ENCODE measurements at places on chromosomes 3 and 15. TPM values are rescaled to one million over a fixed set of nuclear protein-coding genes. Genes with fewer than 3 reads are reported as not detected.

GRCh38 chr3:41301548-41301947, 102.2 kb downstream of the CTNNB1 start:
- DNase-seq, result no peak

ATOSA gene
- 41.0 TPM for total RNA-seq

DNA sequence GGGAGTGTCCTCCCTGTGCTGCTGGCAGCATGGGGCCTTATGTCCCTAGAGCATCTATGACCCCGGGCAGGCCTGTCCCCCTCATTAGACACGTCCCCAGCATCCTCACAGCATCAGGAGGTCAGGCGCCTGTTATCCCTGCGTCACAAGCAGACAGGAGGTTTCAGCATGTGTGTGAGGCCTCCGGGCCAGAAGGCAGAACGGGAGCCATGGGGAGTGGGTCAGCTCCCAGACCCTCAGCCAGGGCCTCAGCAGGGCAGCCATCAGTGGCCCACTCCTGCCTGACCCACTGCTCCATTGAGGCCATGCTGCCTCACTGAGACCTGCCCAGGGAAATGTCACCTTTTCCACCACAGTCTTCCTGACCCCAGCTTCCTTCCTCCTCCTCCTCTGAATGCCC, 71.6 kb downstream of the DNAJB8 start:
- DNase-seq, result no peak

GRCh38 chr3:68819361-68819760, 113.0 kb downstream of the TAFA4 start:
- DNase-seq, result no peak

ZNF501 gene
- not detected for total RNA-seq

GRCh38 chr3:50201573-50202315, 3.3 kb upstream of the SLC38A3 start:
- no peak for DNase-seq

GRCh38 chr3:16510620-16511319, 2.7 kb downstream of the RFTN1 start:
- DNase-seq, result no peak

GRCh38 chr3:61223451-61223850, 27.8 kb downstream of the FHIT start:
- DNase-seq, result no peak

SLC28A2 gene
- total RNA-seq, result 2.5 TPM

DNA sequence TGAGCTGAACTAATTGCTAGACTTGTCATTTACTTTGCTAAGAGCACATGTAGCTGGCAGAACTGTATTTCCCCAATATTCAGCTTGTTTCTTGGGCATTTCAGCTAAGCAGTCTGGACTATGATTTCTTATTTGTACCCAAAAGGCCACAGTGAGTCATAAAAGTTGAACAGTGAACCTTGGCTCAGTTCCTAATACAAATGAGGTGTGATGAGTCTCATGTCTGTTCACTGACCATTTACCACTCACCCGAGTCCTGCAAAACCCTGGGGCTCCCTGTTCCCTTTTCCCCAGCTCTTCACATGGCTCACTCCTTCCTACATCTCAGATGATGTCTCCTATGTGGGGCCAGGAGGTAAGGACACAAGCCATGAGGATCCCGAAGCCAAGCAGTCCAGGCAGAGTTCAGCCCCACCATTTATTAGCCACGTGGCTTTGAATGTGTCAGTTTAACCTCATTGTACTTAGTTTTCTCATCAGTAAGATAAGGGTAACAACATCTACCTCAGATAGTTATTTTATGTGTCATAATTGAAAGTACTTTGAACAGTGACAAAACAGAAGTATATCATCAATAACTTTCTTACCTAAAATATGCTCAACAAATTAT, 239.3 kb downstream of the IL5RA start:
- DNase-seq, result no peak

ESYT3 gene
- total RNA-seq, result 2.0 TPM

CHRNA3 gene
- total RNA-seq, result 6.0 TPM

TMEM43 gene
- 52.4 TPM for total RNA-seq

GRCh38 chr15:82916161-82916952, 36.2 kb downstream of the HOMER2 start:
- DNase-seq, result no peak

DNA sequence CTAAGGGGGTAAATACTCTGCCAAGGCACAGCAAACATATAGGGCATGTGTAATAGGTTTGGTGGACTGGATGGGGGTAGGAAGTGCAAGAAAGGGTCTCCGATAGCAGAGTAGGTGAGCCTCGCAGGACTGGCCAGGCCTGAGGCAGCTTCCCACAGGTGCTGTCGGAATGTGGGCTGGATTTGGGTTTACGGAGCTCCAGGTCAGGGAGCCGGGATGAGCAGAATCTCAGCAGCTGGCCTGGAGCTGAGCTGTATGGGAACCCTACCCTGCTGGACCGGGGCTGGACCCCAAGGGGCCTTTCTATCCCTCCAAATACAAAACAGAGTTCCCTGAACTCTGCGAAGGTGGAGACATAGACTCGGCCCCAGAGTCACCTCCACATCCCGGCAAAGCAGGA, 15.0 kb downstream of the KLF15 start:
- DNase-seq, result peak; percentile 3

DNA sequence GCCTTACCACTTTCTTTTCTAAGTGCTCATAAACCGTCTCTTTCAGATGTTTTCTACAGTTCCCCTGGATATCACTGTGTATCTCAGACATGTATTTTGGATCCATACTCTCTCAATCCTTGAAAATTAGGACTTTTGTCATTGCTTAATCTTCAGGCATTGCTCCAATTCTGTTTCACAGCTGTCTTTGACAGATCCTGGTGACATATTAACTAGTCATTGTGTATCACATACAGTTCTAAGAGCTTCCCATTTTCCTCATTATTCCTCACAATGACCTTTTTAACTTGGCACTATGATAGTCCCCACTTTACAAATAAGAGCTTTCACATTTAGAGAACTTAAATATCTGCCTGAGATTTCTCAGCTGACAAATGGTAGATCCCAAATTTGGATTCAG, 151.7 kb downstream of the CLSTN2 start:
- no peak for DNase-seq

- DNase-seq, result peak; percentile 74
Measured at GRCh38 chr3:72274493-72275330, 489.8 kb upstream of the PROK2 start.

GRCh38 chr3:48996640-48997039, 6.6 kb downstream of the P4HTM start:
- no peak for DNase-seq

- DNase-seq, result no peak
Measured at GRCh38 chr3:150362515-150363302, 45.4 kb upstream of the TSC22D2 start.

DNA sequence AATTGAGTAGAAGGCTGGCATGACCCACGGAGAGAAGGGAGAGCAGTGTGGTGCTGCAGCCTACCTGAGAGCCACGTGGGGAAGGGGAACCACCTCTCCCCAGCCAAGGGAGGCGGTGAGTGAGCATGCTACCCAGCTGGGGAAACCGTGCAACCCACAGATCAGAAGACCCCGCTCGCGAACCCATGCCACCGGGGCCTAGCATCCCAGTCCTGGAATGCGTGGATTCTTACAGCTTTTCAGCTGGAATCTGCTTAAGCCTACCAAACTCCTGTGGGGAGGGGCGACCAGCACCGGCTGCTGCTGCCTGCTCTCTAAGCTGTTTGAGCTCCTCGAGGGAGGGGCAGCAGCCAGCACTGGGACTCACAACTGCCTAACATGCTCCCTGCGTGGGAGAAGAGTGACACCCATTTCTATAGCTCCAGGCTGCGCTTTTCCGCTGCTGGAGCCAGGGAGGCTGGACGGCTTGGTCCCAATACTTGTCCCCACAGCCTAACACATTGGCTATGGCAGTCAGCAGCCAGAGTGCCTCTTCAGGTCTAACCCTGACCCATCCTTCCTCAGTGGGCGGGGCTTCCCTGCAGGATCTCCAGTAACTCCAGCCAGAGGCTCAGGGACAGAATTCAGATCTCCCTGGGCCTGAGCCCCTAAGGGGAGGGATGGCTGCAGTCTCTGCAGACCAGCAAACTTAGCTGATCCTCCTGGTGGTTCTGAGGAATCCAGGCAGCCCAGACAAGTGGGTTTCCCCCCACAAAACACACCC, 20.0 kb upstream of the TEX55 start:
- DNase-seq, result no peak

- DNase-seq, result no peak
Measured at GRCh38 chr15:41584636-41585126, 25.7 kb downstream of the TYRO3 start.

- DNase-seq, result no peak
Measured at GRCh38 chr3:186342197-186342596, 19.8 kb downstream of the DGKG start.

GRCh38 chr15:58779554-58779953, 8.5 kb downstream of the MINDY2 start:
- DNase-seq, result no peak

DNA sequence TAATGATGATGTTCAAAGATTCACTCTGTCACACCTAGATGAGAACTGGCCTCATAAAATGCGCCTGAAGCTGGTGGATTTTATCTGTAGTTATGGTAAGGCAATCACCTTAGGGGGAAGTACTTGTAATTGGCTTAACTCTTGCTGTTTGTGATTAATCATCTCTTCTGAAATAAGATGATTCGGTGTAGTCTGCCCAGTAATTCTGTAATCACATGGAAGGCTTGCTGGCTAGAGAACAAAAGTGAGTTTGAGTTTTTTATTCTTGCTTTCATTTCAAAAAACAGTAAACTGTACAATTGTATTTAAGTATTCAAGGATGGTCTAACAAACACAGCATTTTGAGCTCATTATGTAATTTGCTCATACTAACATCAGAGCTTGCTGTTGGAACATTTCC, 72.1 kb downstream of the OTOL1 start:
- DNase-seq, result no peak

KLHL40 gene
- total RNA-seq, result not detected

- DNase-seq, result no peak
Measured at GRCh38 chr3:26621176-26621575, 1.4 kb upstream of the LRRC3B start.

- no peak for DNase-seq
Measured at GRCh38 chr3:125061646-125062045, 5.8 kb upstream of the HEG1 start.

MYRIP gene
- 7.0 TPM for total RNA-seq

DNA sequence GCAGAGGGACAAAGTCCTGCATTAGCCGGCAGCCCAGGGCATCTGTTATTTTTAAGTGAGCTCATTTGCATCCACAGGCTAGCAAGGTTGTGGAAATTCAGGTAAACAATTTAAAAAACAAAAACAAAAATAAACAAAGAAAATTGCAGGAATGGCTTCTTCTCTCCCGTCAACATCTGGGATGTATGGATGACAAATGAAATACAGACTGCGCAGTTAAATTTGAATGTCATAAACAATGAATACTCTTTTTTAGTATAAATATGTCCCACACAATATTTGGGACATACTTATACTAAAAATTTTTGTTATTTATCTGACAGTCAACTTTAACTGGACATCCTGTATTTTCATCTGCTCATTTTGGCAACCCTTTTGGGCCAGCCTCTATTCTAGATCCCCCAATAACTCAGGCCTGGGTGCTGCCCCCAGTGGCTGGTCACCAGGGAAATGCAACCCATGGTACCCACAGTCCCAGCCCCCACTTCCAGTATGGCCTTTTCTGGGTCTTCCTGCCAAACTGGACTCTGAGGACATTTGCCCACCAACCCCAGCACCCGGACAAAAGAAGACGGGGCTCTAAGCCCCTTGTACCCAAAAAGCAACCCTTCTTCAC, 12.7 kb downstream of the GRM2 start:
- no peak for DNase-seq

GRCh38 chr3:153171256-153171655, 9.2 kb downstream of the RAP2B start:
- no peak for DNase-seq

SLCO2A1 gene
- total RNA-seq, result 18.3 TPM

- DNase-seq, result no peak
Measured at GRCh38 chr3:32630266-32630665, 54.7 kb upstream of the CNOT10 start.

DNA sequence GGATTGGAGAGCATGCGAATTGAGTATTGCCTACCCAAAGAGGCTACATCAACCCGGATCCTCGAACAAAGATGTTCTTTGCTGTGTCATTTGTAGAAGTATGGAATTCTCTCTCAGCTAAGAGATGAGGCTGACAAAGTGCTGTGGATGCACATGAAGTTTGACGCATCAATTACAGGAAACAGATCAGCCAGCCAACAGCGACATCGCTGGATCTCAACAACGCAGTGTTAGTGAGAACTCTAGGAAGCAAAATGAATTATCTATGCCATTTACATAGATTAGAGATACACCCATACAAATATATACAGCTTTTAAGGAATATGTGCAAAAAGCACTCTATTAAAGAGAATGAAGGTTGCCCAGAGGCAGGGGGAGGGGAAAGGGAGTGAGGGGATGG, 160.6 kb upstream of the RGMA start:
- no peak for DNase-seq

P2RY1 gene
- total RNA-seq, result 37.0 TPM

DNA sequence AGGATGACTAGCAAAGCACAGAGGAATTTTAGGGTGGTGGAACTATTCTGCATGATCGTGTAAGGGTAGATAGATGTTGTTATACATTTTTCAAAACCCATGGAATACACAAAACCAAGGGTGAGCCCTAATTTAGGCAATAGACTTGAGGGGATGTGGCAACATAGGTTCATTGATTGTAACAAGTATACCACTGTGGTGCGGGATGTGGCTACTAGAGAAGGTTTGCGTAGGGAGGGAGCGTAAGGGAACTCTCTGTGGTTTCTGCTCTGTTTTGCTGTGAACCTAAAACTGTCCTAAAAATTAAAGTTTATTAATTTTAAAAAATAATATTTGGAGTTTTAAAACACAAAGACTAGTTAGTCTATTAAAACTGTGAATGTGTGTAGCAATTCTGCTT, 202.8 kb downstream of the PLCL2 start:
- no peak for DNase-seq

GRCh38 chr3:122619040-122619439, 41.6 kb downstream of the PARP15 start:
- DNase-seq, result no peak
